ENCODE measurements at places on chromosomes 13 and 19. TPM values are rescaled to one million over a fixed set of nuclear protein-coding genes. Genes with fewer than 3 reads are reported as not detected.

NKPD1 gene
- total RNA-seq: not detected

INSL3 gene
- total RNA-seq: not detected

IFNL1 gene
- total RNA-seq: not detected

KLK6 gene
- total RNA-seq: not detected

MAST3 gene
- total RNA-seq: 3.8 TPM

SYCN gene
- not detected for total RNA-seq

GPR183 gene
- total RNA-seq: 0.11 TPM

CAMSAP3 gene
- total RNA-seq: not detected

MCF2L gene
- 0.39 TPM for total RNA-seq

ACP5 gene
- 0.39 TPM for total RNA-seq

FAM216B gene
- not detected for total RNA-seq

SIGLEC5 gene
- not detected for total RNA-seq

WDR18 gene
- total RNA-seq: 41.2 TPM

MAU2 gene
- 39.2 TPM for total RNA-seq

CDX2 gene
- total RNA-seq: not detected

C13orf46 gene
- 0.13 TPM for total RNA-seq

FSD1 gene
- total RNA-seq: 1.4 TPM

CACNG7 gene
- total RNA-seq: not detected

PTPRH gene
- 7.1 TPM for total RNA-seq

TEX101 gene
- not detected for total RNA-seq

NLRP12 gene
- total RNA-seq: not detected

CYP4F2 gene
- total RNA-seq: not detected

NCR1 gene
- total RNA-seq: not detected

NLRP11 gene
- not detected for total RNA-seq

ICAM4 gene
- 0.32 TPM for total RNA-seq

ZNF90 gene
- 2.5 TPM for total RNA-seq

IFI30 gene
- 11.3 TPM for total RNA-seq

F7 gene
- not detected for total RNA-seq

SHISA7 gene
- total RNA-seq: not detected

KLK14 gene
- total RNA-seq: not detected

KLK12 gene
- total RNA-seq: not detected

ZNF724 gene
- total RNA-seq: 6.4 TPM

DHRS12 gene
- total RNA-seq: 4.3 TPM

TNFSF9 gene
- total RNA-seq: 5.4 TPM

Measured in articular chondrocyte of knee joint (primary cell).